ENCODE measurements at places on chromosomes 7 and 10.

DNA sequence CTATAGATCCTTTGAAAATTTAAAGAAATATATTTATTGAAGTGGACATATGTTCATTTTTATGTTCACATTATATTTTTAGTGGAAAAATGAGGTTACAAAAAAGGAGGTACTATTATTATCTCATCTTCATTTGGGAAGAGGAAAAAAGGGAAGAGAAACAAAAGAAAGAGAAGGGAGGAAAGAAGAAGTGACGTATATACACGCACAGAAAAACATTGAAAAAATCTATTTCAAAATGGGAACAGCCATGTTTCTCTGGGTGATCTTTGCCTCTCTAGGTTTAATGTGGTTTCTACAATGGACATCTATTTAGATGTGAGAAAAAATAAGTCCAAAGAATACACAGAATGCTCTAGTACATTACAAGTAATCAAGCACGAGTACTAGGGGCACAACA is 14.8 kb downstream of the ANK3 start:
- DNase-seq, result no peak

- DNase-seq, result no peak
Observed at GRCh38 chr7:34034728-34035127, 129.4 kb downstream of the BMPER start.

- DNase-seq, result no peak
Observed at GRCh38 chr10:132497861-132498561, 39.6 kb upstream of the INPP5A start.

DNA sequence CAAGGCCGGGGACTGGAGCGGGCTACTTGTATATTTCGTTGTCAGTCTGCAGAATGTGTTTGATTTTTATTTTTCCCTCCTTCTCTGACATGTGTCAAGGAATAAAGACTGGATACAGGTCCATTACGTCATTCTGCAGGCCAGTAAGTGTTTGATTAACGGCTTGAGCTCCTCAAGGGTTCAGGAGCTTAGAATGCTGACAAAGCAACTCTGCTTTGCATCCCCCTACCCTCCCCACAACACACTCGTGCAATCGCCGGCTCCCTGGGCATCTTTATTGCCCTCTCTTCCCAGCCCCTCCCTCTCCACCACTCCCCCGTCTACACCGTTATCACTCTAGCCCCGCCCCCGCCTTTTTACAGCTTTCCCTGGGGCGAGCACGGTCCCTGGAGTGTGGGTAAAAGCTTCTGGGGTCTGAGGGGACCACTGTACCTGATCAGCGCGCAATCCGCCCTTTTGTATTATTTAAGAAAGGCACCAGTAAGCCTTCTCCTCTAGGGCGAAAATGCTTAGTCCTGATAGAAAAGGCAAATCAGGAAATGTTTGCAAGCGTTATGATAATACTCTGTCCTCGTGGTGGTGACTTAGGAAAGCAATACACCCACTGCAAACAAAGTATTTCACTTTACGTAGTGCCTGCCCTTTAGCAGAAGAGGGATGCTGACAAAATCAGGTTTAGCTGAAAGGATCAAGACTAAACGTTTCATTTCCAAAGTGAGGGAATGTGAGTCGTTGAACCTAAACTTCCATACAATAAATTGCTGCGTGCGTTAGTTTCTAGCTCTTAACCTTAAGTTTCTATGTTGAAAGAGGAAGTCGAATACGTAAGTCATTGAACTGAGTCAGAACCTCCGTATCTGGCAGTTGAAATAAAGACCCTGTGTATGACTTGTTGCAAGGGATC is 1.4 kb upstream of the CREB5 start:
- DNase-seq, result peak; percentile 68

Measured in MG63 (cell line).